Uterine smooth muscle cell (primary cell): ENCODE measurements at places on chromosomes 5 and 9. TPM values are rescaled to one million over a fixed set of nuclear protein-coding genes. Genes with fewer than 3 reads are reported as not detected.

MZB1 gene
- total RNA-seq, result not detected in 2 replicates

NPR3 gene
- total RNA-seq, result 3.9 and 17.8 TPM in 2 replicates

PCDHGA10 gene
- total RNA-seq, result 4.9 and 5.2 TPM in 2 replicates

EQTN gene
- not detected in 2 replicates for total RNA-seq

BARX1 gene
- not detected in 2 replicates for total RNA-seq

CFAP157 gene
- total RNA-seq, result under 0.01 TPM in 1 of 2 replicates, not detected in the other

TMEM215 gene
- total RNA-seq, result under 0.01 TPM in 1 of 2 replicates, not detected in the other

ERBIN gene
- total RNA-seq, result 96.6 and 101 TPM in 2 replicates

STPG3 gene
- total RNA-seq, result not detected in 2 replicates

PCDHGB6 gene
- 2.4 and 2.9 TPM in 2 replicates for total RNA-seq

PTCH1 gene
- 1.6 and 3.4 TPM in 2 replicates for total RNA-seq

FOXD4L3 gene
- not detected in 2 replicates for total RNA-seq

CBY3 gene
- 0.50 TPM in 1 of 2 replicates, not detected in the other for total RNA-seq

HTR4 gene
- total RNA-seq, result not detected in 2 replicates

FAM221B gene
- total RNA-seq, result not detected in 2 replicates

LYRM7 gene
- total RNA-seq, result 7.4 and 15.8 TPM in 2 replicates

FGFR4 gene
- 0.62 and 0.66 TPM in 2 replicates for total RNA-seq

PCDHA7 gene
- 0.22 and 0.87 TPM in 2 replicates for total RNA-seq

IL13 gene
- total RNA-seq, result not detected in 2 replicates

STKLD1 gene
- total RNA-seq, result 0.77 and 1.1 TPM in 2 replicates

RARS1 gene
- 187 and 243 TPM in 2 replicates for total RNA-seq

DPH7 gene
- total RNA-seq, result 27.4 and 29.8 TPM in 2 replicates

OR1L8 gene
- not detected in 2 replicates for total RNA-seq

GCNT4 gene
- total RNA-seq, result 1.4 TPM in 2 replicates

PCDHAC2 gene
- total RNA-seq, result 0.55 and 1.9 TPM in 2 replicates

PCDH1 gene
- total RNA-seq, result 1.4 TPM in 2 replicates

DRD1 gene
- total RNA-seq, result not detected in 2 replicates

C9orf50 gene
- 0.12 TPM in 1 of 2 replicates, not detected in the other for total RNA-seq
